ENCODE measurements at places on chromosomes 5 and 9.

DNA sequence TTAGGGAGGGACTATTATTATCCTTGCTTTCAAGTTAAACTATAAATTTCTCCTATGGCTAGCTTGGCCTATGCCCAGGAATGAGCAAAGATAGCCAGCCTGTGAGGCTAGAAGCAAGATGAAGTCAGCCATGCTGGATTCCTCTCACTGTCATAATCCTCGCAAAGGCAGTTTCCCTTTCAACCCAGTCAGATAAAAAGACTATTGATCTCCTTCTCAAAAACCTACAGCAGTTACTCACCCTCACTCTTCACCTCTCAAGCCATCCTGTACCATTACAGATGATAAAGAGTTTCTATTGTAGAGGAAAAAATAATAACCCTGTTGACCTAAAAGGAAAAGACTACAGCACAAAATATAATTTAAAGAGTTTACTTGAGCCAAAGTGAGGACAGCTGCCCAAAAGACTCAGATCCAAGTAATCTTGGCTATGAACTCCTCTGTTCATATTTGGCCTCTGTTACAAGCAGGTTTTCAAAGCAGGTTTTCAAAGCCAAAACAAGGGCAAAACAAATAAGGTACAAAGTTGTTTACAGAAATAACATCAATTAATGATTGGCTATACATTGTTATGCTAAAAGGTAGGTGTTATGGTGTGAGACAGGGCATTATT lies 41.7 kb downstream of the KCNV2 start:
- DNase-seq = no peak

DNA sequence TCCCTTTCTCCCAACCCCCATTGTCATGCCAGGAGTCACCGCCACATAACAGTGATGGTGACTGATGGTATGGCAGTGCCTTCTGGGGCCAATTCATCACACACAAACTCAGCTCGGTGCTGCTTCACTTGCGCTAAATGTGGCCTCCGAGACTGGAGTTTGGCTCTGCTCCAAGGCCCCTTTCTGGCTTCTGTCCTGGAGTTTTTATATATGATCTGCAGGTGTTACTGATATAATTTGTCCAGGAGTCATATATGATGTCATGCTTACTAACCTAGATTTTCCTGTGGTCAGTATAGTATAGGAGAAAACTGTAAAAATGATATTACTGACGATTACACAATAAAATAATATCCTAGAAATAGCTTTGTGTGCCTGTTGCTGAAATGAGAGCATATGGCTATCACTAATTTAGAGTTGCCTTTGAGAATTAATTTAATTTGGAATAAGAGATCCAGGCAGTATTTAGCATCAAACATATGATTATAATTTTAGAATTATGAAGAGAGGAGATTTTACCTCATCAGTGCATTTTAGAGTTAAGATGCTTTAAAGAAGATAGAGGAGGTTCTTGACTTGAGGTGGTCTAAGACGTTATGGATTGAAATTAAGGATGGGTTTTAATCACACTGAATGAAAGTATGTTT lies 334.1 kb upstream of the CD180 start:
- no peak for DNase-seq

GRCh38 chr5:18566671-18567070 lies 932.4 kb downstream of the TAF11L14 start:
- DNase-seq = no peak

- DNase-seq = no peak
Measured at GRCh38 chr5:2283481-2284045, 400.8 kb upstream of the IRX4 start.

- DNase-seq = no peak
Measured at GRCh38 chr9:131594906-131595665, 49.8 kb downstream of the PRRT1B start.

DNA sequence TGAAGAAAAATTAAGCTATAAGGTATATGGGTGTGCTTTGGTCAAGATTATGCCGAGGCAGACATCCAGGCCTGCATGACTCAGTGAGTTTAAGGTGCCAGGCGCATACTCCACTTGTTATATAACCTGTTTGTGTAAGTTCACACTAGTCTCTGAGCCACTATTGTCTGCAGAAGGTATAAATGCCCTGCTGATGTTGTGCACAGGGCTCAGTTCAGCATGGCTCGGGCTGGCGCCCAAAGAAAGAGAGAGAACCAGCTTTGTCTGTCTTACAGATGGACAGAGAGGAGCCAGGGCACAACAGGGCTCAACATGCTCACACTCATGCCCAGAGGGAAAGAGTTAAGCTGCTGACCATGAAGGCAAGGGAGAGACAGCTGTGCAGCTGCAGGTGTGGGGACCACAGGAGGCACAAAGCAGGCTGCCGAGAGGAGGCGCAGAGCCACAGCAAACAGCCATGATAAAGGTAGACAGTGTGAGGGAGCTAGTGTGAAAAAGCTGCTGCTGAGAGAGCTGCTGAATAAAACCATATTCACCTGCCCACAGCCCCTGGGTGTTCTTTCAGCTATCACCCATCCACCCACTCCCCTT lies 1587.6 kb upstream of the C9orf72 start:
- no peak for DNase-seq

GRCh38 chr9:99628849-99629620 lies 192.7 kb upstream of the NR4A3 start:
- DNase-seq = no peak

GRCh38 chr5:178531786-178532185 lies 58.4 kb downstream of the COL23A1 start:
- no peak for DNase-seq

GRCh38 chr5:82809420-82810143 lies 267.6 kb downstream of the TMEM167A start:
- no peak for DNase-seq

- DNase-seq = no peak
Measured at GRCh38 chr9:69888856-69889585, 68.4 kb downstream of the CFAP95 start.

DNA sequence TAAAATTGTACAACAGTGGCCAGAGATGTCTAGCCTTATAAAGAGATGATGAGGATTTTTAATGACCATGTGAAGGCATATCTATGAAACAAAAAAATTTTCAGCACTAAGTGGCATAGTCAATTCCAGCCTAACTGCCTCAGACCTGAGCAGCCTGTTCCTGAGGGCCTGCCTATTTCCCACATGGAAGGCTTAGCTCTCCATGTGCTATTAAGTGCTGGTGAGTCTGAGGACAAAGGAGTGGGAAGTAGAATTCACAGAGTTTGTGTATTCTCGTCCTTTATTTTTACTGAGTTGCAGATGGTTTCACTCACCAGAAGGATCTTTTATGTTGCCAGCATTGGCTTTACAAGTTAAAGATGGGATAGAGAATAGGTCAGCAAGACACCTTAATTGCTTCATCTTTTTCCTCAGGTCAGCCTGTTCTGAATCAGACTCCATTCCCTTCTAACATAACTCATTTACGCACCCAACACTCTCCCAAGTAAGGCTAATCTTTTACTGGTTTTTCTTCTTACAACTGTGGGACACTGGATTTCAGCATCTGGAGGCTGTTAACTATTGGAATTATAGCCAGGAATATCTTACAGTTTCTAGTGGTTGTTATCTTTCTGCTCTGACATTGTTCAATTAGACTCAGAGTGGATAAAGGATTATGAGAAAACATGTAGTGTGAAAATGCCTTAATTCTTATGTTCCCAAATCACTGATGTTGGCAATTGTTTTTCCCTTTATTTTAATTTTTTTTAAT lies 76.8 kb downstream of the ISOC1 start:
- DNase-seq = no peak

DNA sequence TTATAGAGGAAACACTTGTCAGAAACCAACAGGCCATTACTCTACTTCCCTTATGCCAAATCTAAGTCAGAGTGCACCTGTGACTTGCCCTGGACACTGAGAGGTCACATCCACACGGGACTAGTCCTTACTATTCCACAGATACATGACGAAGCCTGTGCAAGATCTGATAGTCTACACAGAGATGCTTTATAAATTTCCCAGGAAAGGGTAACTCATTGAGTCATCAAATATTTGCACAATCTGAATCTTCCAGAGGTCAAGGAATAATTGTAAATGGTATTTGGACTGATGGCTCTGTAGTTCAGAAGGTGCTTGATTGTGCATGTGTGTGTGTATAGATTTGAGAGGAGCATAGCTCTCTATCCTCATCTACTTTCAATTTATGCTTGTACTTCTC lies 55.2 kb upstream of the JAK2 start:
- DNase-seq = no peak
